Diencephalon (tissue), 1 donor: ENCODE measurements at places on chromosomes 11 and 22. TPM values are rescaled to one million over a fixed set of nuclear protein-coding genes. Genes with fewer than 3 reads are reported as not detected.

Gene PYGM
- total RNA-seq: 2.3 TPM

Gene OR51I1
- total RNA-seq: not detected

Gene NCF4
- 3.0 TPM for total RNA-seq

Gene OR11H1
- total RNA-seq: not detected

Gene SLC17A6
- 134 TPM for total RNA-seq

Gene SAA1
- not detected for total RNA-seq

Gene DUSP8
- 8.8 TPM for total RNA-seq

Gene SERHL2
- 4.4 TPM for total RNA-seq

Gene SLC22A12
- total RNA-seq: not detected

Gene MIOX
- total RNA-seq: not detected

Gene PAX6
- total RNA-seq: 14.8 TPM

Gene TSPAN18
- total RNA-seq: 13.6 TPM

Gene ANKK1
- 0.23 TPM for total RNA-seq

Gene CARD18
- not detected for total RNA-seq

Gene VSTM5
- 5.1 TPM for total RNA-seq

Gene LDHAL6A
- total RNA-seq: 0.46 TPM

Gene MMP10
- total RNA-seq: 0.23 TPM

Gene DKK3
- total RNA-seq: 477 TPM

Gene NAALAD2
- total RNA-seq: 16.8 TPM

Gene VPS37C
- total RNA-seq: 6.2 TPM

Gene NAALADL1
- 4.2 TPM for total RNA-seq

Gene OR4C11
- total RNA-seq: not detected

Gene NCAPH2
- total RNA-seq: 44.5 TPM

Gene LRFN4
- total RNA-seq: 37.8 TPM

Gene TRIM48
- not detected for total RNA-seq

Gene POU2AF1
- total RNA-seq: 0.46 TPM

Gene OR52H1
- total RNA-seq: 0.69 TPM

Gene SLC22A9
- not detected for total RNA-seq

Gene KRTAP5-10
- total RNA-seq: not detected

Gene CNGA4
- total RNA-seq: 0.23 TPM
